CD4-positive, alpha-beta memory T cell (primary cell): ENCODE measurements at places on chromosomes 4 and X. TPM values are rescaled to one million over a fixed set of nuclear protein-coding genes. Genes with fewer than 3 reads are reported as not detected.

PAGE5 gene
- 0.70 TPM for total RNA-seq

MTNR1A gene
- total RNA-seq = not detected

ARHGEF38 gene
- not detected for total RNA-seq

GPR34 gene
- not detected for total RNA-seq

TECRL gene
- total RNA-seq = not detected

EVC2 gene
- 3.3 TPM for total RNA-seq

PABPC1L2B gene
- not detected for total RNA-seq

ADAMTS3 gene
- total RNA-seq = not detected

AMBN gene
- not detected for total RNA-seq

VCX gene
- not detected for total RNA-seq

CHIC1 gene
- 18.1 TPM for total RNA-seq

PCDH11X gene
- total RNA-seq = not detected

HERC5 gene
- 22.1 TPM for total RNA-seq

GAGE12H gene
- total RNA-seq = not detected

SH3BP2 gene
- total RNA-seq = 37.9 TPM

HS3ST1 gene
- total RNA-seq = 0.03 TPM

ACE2 gene
- total RNA-seq = not detected

RHOXF2 gene
- not detected for total RNA-seq

HPGDS gene
- total RNA-seq = 0.41 TPM

ALG13 gene
- 79.1 TPM for total RNA-seq

MGAT4D gene
- total RNA-seq = not detected

AWAT2 gene
- total RNA-seq = not detected

PHF8 gene
- 67.2 TPM for total RNA-seq

SLC25A5 gene
- total RNA-seq = 78.4 TPM

UCP1 gene
- not detected for total RNA-seq

HSFX3 gene
- total RNA-seq = not detected

HTR2C gene
- total RNA-seq = not detected

GPR173 gene
- total RNA-seq = not detected

UGT2B17 gene
- not detected for total RNA-seq

CD40LG gene
- total RNA-seq = 75.0 TPM

MAGEA1 gene
- total RNA-seq = not detected

FGFBP2 gene
- total RNA-seq = not detected

TBC1D9 gene
- 0.67 TPM for total RNA-seq

RBM46 gene
- total RNA-seq = not detected

PHOX2B gene
- total RNA-seq = not detected

ARL9 gene
- total RNA-seq = not detected

MAGEA9B gene
- total RNA-seq = not detected
